ENCODE measurements at places on chromosomes 16 and 17.

DNA sequence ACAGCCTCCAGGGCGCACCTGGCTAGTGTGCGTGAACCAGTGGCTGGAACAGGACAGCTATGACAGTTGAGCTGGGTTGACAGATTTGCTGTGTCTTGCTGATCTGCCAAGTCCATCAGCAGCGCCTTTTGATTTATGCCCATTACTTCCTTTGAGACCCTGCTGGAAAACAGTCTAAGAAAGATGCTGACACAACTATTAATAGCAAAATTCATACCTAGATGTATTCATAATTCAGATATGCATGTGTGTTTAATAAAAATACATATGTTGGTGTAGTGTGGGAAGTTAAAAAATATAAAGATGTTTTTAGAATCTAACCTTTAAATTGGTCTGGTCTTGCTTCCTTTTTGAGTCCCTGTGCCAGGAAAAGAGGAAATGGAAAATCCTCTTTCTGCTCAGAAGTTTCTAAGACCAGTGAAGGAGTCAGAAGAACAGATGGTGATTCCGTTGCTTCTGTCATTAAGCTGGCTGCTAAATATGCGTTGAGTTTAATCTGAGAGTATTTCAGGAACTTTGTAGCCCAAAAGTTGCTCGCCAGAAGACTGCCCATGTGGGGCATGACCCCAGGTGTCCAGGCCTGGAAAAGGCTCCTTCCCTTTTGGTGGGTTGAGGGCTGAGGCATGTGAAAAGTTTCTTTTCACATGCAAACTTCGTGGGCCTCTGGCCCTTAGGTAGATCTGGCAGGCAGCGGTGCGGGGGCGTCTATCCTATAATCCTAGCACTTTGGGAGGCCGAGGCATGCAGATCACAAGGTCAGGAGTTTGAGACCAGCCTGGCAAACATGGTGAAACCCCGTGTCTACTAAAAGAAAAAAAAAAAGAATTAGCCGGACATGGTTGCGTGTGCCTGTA lies 40.0 kb upstream of the ENDOV start:
- DNase-seq = no peak

- no peak for DNase-seq
These were observed 56.2 kb downstream of the PRMT7 start for GRCh38 chr16:68367030-68367429.

DNA sequence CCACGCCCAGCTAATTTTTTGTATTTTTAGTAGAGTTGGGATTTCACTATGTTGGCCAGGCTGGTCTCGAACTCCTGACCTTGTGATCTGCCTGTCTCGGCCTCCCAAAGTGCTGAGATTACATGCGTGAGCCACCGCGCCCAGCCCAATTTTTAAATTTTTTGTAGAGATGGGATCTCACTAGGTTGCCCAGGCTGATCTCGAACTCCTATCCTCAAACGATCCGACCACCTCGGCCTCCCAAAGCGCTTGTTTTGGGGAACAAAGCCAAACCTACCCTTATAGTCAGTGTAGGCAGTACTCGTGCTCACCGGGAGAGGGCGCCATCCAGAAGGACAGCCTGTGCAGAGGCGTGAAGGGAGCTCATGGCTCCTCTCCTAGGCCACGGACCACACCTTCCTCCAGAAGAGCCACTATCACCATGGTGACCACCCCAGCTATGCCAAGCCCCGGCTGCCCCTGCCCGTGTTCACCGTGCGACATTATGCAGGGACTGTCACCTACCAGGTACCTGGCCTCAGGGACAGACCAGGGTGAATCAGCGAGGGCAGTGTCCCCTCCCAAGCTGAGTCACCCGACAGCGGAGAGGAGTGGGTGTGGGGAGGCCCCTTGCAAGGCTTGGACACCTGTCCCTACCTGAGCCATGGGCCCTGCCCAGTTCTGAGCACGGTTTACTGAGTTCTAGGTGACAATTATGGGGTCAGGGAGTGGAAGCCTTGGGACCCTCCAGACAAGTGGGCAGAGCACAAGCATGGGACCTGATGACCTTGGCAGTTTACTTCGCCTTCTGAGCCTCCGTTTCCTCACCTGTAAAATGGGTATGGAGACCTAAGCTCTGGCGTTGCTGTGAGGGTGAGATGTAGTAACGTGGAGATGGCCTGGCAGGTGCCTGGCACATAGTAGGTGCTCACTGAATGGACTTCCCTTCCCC lies 13.7 kb downstream of the MYO15B start:
- no peak for DNase-seq

DNA sequence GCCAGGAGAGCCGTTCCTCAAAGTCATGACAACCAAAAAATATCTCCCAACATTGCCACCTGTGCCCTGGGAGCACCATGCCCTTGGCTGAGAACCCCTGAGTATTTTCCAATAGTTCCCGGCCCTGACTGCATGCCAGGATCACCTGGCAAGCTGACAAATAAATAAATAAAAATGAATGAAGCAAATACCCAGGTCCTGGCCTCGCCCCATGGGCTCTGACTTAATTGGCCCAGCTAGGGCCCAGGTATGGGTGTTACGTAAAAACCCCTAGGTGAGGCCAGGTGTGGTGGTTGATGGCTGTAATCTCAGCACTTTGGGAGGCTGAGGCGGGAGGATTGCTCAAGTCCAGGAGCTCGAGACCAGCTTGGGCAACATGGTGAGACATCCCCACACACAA lies 2.7 kb upstream of the C16orf74 start:
- DNase-seq = no peak

GRCh38 chr17:33686171-33686570 lies 393.1 kb upstream of the ASIC2 start:
- DNase-seq = no peak

DNA sequence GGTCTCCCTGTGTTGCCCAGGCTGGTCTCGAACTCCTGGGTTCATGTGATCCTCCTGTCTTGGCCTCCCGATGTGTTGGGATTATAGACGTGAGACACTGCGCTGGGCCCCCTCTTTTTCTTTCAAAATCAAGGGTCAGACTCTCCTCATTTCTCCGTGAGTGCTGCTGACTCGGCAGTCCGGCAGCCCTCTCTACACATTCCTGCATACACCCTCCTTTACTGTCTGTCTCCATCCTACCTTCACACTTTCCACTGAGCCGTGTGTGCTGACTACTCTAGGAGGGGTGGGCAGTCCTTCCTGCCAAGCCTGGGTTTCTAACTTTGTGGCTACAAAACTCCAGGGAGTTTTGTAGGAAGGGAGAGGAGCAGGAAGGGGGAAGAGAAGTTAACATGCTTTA lies 195.2 kb downstream of the PARN start:
- DNase-seq = no peak

GRCh38 chr17:32870027-32870670 lies 6.8 kb downstream of the MYO1D start:
- no peak for DNase-seq

DNA sequence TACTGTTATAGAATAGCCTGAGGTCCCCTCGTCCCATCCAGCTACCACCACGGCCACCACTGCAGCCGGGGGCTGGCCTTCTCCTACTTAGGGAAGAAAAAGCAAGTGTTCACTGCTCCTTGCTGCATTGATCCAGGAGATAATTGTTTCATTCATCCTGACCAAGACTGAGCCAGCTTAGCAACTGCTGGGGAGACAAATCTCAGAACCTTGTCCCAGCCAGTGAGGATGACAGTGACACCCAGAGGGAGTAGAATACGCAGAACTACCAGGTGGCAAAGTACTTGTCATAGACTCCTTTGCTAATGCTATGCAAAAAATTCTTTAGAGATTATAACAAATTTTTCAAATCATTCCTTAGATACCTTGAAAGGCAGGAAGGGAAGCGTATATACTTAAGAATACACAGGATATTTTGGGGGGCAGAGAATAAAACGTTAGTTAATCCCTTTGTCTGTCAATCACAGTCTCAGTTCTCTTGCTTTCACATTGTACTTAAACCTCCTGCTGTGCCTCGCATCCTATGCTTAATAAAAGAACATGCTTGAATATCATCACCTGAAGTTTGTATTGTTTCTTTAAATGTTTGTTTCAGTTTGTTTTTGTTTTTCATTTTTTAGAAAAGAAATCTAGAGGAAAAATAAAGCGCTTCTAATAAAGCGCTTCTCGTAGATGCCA lies 388.3 kb downstream of the MAF start:
- DNase-seq = no peak

- DNase-seq = no peak
These were observed 6.6 kb downstream of the ADAD2 start for GRCh38 chr16:84197466-84198128.

DNA sequence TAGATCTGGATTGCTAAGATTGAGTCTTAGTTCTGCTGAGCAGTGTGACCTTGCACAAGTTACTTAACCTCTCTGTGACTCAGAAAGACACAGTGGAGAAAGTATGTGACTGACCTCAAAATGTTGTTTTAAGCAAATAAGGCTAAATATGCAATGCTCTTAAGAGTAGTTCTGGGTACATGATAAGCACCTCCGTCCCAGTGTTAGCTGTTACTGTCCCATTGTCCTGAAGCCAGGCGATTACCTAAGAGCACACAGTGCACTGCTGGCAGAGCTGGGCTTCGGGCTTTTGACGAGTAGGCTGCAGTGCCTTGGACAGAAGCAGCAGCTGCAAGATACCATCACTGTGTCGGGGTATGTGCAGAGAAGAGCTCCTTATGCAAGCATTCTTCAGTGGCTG lies 32.7 kb upstream of the FOXF1 start:
- DNase-seq = no peak

- no peak for DNase-seq
These were observed 10.6 kb upstream of the SUZ12 start for GRCh38 chr17:31926100-31926729.

DNA sequence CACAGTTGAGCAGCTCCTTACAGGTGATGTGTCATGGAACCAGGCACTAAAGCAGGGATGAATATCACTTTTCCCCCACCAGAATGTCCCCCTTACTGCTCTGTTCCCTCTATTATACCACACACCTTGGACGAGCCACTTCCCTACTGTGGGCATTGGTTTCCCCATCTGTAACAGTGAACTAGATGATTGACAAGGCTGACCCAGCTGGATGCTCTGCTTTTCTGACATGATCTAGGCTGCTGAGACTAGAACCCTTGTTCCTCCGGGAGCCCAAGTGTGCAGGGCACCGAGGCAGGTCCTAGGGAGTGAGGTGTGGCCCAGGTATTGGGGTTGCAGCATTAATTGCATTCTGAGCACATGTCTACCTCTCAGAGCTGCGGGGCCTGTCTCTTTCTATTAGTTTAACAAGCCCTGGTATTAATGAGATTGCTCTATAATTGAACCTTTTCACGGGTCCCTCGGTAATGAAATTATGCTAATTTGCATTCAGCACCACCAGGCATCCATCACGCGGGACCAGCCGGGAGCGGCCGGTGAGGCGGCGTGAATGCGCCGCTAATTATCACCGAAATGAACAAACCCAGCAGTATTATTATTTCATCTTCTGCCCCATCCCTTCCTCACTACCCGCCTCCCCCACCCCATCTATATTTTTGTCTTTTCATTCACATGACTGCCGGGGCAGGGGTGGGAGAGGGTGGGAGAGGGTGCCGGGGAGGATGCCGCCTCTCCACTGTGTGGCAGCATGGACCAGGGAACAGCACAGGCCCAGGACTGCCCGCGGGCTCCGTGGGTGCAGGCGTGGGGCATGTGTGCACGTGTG lies 121.1 kb downstream of the CYLD start:
- no peak for DNase-seq

- DNase-seq = peak; percentile 73
These were observed 160.9 kb downstream of the MAP2K6 start for GRCh38 chr17:69575346-69575761.

DNA sequence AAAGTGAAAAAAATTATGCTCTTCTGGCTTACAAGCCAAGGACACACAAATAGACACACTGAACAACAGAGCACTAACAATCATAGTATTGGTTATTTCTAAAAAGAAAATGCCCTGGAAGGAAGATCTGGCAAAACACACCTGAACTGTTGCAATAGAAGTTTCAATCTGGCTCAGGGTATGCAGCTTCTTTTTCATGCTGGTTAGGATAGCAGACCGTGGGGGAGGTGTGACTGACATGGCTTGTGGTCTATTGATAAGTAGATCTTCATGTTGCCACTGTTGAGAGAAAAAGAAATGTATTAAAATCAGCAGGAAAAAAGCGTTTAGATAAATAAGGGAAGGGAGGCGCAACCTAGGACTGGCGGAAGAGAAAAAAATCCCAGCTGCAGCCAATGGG lies 26.5 kb upstream of the ARL6IP1 start:
- no peak for DNase-seq

DNA sequence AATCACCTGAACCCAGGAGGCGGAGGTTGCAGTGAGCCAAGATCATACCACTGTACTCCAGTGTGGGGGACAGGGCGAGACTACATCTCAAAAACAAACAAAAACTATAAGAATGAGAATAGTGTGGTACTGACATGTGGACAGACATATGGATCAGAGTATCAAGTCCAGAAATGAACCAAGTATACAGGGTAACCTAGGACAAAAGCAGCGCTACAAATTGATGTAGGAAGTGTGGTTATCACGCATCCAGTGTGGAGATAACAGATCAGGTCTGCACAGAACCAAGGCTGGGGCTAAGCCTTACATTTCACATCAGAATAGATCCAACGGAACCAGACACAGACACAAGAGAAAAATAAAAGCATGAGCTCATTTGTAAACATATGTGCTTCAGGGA lies 23.0 kb upstream of the C16orf95 start:
- DNase-seq = no peak

GRCh38 chr16:78310990-78311561 lies 211.6 kb downstream of the WWOX start:
- no peak for DNase-seq

DNA sequence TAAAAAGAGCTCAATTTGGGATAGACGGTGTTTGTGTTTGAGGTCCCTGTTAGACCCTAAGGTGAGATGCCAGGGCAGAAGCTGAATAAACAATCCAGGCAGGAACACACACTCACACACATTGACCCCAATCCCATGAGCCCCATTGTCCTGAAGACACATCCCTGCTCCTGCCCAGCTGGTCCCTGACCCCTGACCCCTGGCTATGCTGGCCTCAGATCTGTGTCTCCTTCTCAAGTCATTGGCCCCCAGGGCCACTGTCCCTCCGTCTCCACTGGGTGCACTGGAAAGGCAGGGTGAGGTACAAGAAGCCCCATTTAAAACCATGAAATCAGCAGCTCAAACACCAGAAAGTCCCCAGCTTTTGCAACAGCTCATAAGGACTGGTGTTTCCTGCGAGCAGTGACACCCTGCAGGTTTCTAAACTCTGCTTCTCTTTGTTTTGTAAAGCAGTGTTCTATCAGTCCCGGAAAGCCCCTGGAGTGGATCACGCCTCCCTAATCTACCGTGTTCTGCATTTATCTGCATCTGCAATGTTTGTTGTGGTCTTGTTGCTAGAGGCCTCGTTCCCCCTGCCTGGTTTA lies 18.0 kb upstream of the ASGR2 start:
- no peak for DNase-seq

DNA sequence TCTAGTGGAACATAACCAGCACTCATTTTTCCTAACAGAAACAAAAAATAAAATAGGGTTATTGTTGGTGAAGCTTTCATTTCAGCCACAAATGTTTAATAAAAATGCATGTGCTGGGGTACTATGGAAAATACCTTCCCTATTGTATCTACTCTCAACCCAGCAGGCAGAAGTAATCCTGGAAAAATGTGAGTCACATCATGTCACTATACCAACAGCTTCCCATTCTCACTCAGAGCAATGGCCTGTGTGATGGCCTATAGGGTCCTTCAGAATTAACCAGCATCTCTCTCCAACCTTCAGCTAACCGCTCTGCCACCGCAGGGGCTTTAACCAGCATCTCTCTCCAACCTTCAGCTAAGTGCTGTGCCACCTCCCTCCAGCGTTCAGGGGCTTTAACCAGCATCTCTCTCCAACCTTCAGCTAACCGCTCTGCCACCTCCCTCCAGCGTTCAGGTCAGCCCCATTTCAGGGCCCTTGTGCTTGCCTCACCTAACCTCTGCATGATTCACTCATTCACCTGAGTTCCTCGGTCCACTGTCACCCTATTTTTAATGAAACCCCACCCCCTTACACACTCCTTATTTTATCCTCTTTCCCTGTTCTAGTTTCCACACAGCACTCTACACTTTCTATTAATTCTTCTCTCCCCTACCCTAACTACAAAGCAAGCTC lies 34.0 kb downstream of the UBE2G1 start:
- no peak for DNase-seq

All from AG04449 (cell line).